ENCODE measurements at places on chromosomes 12 and 14.

DNA sequence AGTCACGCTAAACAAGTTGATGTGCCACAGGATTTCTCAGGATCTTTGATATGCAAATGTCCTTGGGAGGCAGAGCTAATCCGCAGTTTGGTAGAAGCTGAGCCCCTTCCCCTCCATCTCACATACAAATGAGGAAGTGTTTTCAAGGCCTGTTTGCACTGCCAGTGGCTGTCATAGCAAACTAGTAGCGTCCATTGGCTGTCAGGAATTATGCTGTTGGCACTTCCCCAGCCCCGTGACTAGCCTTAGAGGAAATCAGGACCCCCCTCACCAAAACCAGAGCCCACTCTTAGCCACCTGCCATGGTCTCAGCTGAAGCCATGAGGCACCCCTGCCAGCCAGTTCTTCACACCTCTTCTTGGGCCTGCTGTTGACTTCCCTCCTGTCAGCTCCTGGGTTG is 253.9 kb downstream of the CACNA1C start:
- no peak for DNase-seq

DNA sequence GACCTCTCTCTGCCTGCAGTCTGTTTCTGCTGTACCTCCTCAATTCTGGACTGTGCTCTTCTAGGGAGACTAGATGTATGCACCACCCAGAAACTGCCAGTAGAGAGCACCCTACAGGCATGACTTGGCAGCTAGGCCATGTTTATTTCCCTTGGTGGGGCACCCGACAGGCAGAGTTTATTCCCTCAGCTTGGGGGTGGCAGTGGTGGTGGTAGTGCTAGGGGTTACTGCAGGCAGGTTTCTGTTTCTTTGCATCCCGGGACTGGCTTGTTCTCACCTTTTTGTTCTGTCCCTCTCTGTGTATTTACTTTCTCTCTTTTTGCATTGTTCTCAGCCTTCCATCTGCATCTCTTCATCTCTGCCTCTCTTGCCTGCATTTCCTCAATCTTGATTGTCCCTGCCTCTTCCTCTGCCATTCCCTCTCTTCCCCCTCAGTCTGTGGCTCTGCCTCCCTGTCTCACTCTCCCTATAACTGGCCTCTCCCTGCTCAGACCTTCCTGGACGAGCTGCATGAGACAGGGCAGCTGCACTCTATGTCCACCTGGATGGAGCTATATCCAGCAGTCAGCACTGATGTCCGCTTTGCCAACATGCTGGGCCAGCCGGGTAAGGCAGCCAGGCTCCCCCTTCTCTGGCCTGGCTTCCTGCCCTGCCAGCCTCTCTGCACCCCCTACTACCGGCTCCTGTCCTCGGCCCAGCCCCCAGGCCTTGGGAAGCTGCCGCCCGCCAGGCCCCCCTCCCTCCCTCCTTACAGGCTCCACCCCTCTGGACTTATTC is 13.8 kb downstream of the PRPF40B start:
- no peak for DNase-seq

DNA sequence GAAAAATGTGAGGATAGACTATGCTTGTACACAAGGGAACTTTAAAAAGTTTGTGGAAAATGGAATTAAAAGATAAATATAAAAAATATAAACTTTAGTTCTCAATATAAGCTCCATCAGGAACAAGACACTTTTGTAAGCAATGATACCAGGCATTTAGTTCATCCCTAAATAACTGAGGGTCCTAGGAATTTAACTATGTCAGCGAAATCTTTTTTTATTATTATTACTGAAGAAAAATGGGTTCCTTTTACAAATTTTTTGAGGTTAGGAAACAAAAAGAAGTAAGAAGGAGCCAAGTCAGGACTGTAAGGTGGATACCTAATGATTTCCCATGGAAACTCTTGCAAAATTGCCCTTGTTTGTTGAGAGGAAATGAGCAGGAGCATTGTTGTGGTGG is 102.8 kb downstream of the TRMT5 start:
- no peak for DNase-seq

DNA sequence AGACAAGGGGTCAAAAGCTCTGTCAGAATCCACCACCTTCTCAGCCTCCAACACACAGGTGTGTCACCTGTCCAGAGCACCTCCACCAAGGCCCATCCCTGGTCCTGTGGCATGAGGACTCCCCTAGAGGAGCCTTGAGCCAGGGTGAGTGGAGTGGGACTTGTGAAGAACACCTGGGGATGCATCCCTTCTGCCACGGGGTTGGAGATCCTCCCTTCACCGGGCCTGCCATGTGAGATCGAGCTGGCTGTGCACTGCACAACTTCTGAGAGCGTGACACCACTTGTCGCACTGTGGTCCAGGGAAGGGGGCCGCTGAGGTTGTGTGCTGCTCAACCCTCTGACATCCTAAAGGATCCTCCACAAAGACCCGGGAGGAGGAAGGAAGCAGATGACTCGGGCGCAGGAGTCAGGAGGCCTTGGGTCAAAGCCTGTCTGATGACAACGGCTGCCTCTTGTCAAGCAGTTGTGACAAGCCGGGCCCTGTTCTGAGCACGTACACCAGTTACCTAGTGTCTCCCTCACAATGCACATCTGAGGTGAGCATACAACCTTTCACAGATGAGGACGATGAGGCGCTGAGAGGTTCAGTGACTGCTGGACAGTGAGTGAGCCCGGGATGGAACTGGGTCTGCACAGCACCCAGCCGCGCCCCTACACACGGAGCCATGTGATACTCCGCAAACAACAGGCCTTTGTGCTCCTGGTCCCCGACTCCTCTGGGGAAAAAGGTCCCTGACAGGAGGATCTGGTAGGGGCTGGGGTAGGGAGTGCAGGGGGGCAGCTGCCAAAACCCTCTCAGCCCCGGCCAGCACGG is 35.6 kb downstream of the CHGA start:
- no peak for DNase-seq

DNA sequence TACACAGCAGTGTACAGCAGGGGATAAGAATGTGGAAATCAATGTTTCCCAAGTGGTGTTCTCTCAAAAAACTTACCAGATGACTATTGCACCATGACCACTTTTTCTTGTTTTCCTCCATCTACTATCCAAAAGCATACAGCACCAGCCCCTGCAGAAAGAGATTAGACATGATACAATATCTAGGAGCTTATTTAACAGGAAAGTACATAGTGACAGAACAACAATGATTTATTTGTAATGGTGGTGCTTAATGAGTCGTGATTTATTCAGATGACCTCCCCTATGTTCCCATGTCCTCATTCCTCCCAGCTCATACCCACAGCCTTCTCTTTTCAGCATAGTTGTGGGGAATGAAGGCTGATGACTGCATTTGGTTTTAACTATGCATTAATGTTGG is 413.6 kb downstream of the BTG1 start:
- no peak for DNase-seq

GRCh38 chr12:77973579-77973978 is 142.9 kb downstream of the NAV3 start:
- no peak for DNase-seq

DNA sequence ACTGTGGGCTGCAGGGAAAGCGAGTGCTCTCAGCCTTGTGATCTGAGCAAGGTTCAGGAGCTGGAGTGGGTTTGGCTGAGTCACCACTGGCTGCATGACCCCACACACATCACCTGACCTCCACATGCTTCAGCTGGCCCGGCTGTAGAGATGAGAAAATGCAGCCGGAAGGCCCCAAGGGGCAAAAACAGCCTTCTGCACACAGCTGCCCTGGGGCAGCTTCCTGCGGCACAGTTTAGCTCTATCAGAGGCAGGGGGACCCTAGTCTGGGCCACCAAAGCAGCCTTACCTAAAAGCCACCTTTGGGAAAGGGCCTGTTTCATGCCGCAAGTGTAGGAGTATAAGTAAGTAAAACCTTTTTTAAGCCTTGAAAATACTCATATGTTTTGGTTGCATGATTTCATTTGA is 123.3 kb downstream of the SSPN start:
- no peak for DNase-seq

- DNase-seq, result no peak
Observed at GRCh38 chr12:70982286-70982685, 61.7 kb upstream of the PTPRR start.

DNA sequence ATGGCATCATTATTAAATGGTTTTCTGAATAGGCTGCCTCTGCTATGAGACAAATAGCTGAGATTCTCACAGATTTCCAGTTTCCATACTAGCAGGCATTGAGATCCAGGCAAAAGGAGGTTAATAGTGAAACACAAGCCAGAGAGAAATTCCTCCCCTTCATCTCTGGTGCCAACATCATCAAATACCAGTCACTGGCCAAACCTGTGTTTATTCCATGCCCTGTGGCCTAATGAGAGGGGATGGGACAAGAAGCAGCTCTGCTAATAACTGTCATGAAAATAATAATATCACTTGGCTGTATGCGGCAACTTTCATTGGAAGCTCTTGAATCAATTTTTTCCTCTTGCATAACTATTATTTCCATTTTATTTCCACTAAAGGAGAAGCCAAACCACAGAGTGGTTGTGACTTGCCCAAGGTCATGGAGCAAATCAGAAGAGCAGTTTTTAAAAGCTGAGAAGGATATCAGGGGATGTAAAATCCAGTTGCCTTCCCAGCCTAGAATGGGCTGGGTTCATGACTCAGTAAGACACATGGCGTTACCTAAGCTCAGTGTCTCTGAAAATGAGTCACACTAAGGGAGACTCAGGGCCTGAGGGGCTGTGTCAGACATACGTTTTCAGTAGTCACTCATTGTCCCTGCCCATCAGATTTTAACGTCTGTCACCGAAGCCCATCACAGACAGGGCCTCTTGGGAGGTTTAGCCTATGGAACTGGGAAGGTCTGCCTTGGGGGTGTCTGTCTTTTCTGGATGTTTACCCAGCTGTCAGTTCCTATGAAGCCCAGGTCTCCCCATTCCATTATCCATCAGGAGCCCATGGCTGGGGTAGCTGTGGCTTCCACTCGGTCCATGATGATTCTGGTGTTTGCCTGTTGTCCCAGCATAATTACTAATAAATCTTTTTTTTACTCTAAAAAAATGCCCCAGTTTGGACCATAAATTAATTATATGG is 208.8 kb upstream of the EEA1 start:
- no peak for DNase-seq

DNA sequence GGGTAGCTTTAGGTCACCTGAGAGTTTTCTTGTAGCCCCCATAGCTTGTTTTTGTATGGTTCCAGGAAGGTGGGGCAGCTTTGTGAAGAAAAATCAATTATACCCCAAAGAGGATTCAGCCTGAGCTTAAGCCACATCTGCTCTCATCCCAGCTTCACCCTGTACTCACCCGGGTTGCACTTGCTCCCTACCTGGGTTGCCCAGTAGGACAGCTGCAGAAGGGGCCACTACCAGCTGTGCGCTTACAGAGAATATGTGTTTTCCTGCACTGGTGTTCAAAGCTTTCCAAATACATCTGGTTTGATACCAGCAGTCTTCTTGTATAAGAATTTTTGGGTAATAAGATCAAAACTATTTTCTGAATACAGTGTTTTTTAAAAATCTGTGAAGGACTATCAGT is 3.0 kb upstream of the SLC38A1 start:
- no peak for DNase-seq

DNA sequence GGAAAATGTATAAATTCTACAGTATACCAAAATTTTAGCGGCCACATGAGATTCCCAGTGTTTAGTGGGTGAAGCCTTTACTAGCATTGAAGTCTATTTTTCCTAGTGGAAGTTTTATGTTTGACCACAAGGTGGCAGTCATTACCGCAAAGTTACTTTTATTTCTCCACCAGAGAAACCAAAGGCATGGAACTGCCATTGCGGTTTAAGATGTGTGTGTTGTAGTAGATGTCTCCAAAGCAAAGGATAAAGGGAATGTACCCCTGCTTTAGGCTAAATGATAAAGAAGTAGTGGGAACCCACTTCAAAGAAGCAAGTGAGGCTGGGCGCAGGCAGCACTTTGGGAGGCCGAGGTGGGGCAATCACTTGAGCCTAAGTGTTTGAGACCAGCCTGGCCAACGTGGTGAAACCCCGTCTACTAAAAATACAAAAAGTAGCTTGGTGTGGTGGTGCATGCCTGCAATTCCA is 140.5 kb downstream of the PRKCH start:
- DNase-seq, result peak; percentile 32

- no peak for DNase-seq
Observed at GRCh38 chr14:24390701-24391468, 7.9 kb upstream of the NYNRIN start.

DNA sequence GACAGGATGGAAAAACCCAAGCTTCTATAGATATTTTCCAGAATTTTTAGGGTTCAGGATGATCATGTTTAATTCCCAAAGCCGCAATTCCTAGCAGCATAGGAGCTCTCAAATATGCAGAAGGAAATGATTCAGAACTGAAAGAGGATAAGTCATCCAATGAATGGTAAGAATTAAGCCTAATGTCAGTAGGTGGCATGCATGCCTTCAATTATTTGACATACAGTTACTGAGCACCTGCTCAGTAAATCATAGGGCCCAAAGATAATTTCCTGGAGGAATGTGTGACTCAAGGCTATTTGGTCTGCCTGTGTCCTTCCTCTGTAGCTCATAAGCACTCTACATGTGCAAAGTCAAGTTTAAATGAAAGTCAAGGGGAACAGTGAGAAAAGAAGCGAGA is 116.8 kb upstream of the SLC38A4 start:
- DNase-seq, result no peak

All from NCI-H2081 treated with DMSO at 0.1 percent for 48 hours (cell line).